T-helper 1 cell (primary cell): ENCODE measurements at places on chromosomes 7 and 10.

DNA sequence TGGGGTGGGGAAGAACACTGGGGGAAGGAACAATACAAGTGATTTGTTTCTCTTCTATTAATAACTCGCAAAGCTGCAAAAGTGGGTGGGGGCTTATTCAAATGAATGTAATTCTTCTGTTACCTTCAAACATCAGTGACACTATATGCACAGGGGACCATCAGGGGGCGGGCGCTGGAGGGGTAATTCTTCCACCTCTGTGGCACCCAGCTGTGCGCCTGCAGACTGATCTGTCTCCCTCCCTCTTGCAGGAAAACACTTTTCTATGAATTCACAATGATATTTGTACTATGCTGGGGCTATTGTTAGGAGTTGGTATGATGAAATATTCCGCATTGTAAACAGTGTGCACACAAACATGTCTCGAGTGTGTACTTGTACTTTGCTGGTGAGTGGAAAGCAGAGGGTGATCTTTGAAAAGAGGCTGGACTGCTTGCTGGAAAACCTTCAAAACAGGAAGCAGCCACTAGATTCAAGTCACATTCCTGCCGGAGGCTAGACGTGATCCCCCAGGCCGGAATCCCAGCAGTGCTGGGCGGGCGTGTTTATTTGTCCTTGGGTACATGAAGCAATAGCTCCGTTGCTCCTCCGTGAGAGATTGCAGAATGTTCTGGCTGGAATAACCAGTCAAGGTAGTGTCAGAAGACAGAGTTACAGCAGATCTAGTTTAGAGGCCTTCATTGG, 15.8 kb upstream of the BNIP3 start:
- no peak for DNase-seq

DNA sequence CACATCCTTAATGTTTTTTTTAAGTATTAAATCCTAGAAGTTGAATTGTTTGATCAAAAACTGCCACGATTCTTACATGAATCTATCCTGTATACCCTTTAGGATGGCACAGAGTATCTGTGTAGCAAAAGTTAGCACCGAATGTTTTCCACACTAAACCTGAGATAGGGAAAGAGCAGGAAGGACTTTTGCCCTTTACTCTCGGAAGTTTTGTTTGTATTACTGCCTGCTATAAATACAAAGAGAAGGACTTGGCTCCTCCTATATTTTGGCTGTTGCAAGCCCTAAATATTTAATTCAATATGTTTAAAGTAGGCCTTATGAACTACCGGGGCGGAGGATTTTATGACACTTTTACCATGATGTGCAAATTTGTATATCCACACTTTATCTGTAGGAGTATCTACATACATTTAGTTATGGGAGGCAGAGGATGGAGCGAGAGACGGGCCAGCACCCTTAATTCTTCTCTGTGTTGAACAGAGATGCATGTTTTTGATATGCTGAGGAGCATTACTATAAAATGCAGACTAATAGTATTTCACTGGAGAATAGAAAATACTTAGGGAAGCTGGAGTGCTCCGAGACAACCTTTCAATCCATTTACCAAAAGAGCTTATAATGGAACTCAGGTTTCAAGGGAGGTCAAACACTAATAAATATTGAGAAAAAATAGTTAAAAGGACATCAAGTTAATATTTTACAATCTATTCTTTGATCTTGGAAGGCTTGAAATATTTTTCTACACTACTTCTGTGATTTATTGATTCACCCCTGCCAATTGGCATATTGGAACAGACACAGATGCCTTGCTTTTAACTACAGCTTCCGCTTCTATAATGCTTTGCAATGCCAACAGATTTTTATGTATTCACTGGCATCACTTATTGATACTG, 97.4 kb downstream of the CHN2 start:
- DNase-seq, result no peak

- no peak for DNase-seq
Observed at GRCh38 chr10:3233486-3233990, 61.0 kb upstream of the PITRM1 start.

DNA sequence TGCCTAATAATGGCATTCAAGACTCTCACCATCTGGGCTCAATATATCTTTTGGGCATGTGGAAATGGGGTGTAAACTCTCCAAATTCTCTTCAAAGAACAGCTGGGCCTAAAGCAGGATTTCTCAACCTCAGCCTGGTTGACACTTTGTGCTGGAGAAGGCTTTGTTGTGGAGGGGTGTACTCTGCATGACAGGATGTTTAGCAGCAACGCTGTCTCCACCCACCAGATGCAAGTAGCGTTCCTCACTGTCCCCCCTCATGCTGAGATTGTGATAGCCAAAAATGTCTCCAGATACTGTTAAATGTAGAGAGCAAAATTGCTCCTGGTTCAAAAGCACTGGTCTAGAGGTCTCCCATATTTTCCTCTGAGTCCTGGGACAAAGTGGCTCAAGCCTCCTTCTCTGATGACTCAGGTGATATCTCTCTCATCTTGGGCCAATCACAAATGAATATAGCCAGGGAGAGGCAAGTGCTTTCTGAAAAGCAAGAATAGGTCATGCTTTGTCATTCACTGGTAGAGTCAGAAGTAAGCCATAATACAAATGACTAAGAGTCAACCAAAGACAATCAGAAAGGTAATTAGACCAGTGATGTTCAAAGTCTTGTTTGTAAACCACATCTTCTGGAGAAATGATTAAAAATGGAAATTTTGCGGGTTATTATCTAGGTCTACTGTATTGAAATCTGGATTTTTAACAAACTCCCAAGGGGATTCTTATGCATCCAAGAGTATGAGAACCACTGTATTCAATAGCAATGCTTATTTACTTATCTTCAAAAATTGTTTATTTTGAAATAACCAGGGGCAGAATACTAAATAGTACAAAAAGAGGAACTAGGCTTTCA, 330.8 kb downstream of the PTEN start:
- peak; percentile 22 for DNase-seq

- DNase-seq, result peak; percentile 31
Observed at GRCh38 chr7:55255496-55256445, 109.4 kb upstream of the LANCL2 start.

DNA sequence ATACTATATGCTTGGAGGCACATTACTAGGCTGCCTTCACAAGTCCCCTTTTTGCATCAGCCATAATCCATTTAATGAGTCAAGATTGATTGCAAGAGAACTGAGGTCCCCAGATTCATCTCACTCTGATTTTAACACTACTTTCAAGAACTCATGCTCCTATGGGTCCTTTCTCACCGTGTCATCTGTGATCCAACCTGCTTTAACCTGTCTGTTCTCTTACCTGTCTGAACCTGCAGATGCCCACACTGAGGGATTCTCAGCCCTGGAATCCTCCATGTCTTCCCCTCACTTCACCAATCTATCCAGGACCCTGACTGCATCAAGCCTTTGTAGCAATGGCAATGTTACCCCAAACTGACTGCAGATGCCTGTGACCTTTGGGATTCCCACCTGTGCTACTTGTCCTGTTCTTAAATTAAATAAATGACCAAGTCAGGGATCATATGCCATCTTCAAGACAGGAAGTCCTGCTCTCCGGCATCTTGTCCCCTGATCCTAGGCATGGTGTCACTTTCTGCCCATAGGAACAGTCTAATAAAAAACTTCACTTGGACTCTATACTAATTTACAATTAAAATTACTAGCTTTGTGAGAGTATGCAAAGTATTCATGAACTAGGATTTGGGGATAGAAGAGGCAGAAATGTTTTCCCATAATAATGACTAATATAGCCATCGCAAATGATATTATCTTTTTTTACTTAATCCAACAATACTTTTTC, 25.9 kb upstream of the GOT1 start:
- DNase-seq, result no peak
